ENCODE measurements at places on chromosomes 2 and 18.

DNA sequence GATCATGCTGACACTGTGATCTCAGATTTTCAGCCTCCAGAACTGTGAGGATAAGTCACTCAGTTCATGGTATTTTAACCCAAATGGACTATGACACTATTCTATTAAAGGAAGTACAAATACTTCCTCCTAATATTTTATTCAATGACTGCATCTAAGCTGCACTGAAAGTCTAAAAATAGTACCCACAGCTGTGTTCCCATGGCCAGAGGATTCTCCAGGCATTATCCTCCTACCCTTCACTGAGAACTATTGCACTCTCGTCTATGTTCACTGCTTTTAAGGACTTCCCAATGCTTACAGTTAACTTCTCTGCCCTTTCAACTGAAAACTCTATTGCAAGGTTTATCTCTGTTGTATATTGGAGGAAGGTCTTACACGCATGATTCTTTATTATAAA, 15.2 kb downstream of the LRATD1 start:
- no peak for DNase-seq

DNA sequence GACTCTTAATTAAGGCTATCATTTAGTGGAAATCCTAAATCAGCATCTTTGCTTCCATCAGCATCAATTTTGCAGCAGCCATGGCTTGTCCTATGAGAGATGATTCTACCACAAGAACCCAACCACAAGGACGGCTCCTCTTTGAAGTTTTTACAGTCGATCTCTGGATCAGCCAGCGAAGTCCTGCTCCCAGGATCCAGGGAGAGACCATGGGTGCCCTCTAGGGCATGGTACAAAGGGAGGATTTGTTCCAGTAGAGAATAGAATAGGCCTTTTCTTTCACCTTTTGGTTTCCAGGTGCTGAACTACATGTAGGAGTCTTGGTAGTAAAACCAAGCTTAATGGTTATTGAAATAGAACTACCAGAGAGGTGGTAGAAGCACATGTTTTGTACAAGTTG, 52.7 kb downstream of the TMEM200C start:
- no peak for DNase-seq

- DNase-seq = no peak
Observed at GRCh38 chr2:237231593-237231992, 145.9 kb downstream of the COPS8 start.

- no peak for DNase-seq
Observed at GRCh38 chr2:239938651-239939486, 86.3 kb downstream of the NDUFA10 start.

DNA sequence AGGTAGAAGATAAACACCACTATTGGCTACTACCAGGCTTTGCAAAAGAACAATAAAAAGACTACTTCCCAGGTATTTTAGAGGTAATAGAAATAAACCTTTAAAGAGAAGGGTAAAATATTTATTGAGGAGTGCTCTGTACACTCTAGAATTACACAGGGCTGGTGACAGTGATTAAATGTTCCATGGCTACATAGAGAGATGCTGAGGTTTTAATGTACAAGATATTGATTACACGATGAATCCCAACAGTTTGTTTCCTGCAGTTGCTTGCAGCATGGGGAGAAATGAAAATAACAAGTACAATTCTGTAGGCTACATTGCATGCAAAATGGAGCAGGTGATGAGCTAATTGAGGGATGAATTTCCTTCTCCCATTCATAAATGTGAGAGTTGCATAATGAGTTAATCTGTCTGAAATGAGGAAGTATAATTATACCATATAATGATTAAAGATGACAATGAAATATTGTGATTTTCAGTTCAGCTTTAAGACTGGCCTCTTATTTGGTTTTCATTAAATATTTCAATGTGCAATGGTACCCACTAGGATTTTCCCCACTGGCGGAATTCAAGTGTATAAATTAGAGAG, 266.1 kb downstream of the SOCS6 start:
- no peak for DNase-seq

GRCh38 chr2:43484323-43484930, 111.4 kb downstream of the THADA start:
- no peak for DNase-seq

- DNase-seq = no peak
Observed at GRCh38 chr2:39512434-39512935, 75.4 kb upstream of the MAP4K3 start.

- no peak for DNase-seq
Observed at GRCh38 chr18:5571666-5572065, 27.9 kb upstream of the EPB41L3 start.

GRCh38 chr18:34738175-34738894, 28.2 kb downstream of the DTNA start:
- DNase-seq = no peak

- DNase-seq = no peak
Observed at GRCh38 chr18:48352051-48352755, 57.0 kb downstream of the ZBTB7C start.

GRCh38 chr2:222760301-222760897, 88.9 kb downstream of the MOGAT1 start:
- DNase-seq = no peak

GRCh38 chr2:15182275-15182674, 378.9 kb downstream of the NBAS start:
- DNase-seq = no peak
